GM12878 (cell line): ENCODE measurements at places on chromosomes 16 and 17. TPM values are rescaled to one million over a fixed set of nuclear protein-coding genes. Genes with fewer than 3 reads are reported as not detected.

The TPSG1 gene
- not detected in 2 replicates for total RNA-seq

DNA sequence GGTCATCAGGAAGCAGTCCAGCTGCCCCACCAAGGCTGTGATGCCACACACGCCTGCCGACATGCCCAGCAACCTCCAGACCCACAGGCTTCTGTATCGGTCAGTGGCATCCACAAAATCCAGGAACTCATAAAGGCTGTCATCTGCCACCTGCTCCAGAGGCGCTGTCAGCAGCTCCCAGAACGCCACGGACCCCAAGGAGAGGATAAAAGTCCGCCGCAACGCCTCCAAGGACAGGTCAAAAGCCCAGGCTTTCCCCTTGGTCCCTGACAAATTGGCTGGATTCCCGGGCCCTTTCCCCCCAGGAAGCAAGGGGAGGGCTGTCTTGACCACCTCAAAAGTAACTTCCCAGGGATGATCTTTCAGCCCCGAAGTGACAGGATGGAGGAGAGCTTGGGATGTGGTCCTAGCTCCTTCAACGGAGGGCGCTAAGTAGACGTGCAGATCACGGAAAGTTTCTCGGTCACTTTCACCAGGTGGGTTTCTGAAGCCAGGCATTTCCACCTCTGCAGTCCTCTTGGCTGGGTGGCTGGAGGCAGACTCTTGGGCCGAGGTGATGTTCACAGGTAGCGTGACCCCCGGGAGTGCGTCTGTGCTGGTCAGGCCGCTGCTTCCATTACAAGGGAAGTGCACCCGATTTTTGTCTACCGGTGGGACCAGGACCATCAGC is 854 bp downstream of the MFSD6L start:
- no peak overlapping the region for H3K4me3 ChIP-seq
- no peak for DNase-seq
- no peaks in the 10 kb centered on the region for H3K27me3 ChIP-seq
- no peaks in the 10 kb centered on the region for H3K4me1 ChIP-seq
- no peak overlapping the region for H3K27ac ChIP-seq

GRCh38 chr17:76642032-76642561 is 1.5 kb downstream of the ST6GALNAC1 start:
- no peak overlapping the region for H3K27ac ChIP-seq
- no peaks in the 10 kb centered on the region for H3K36me3 ChIP-seq
- H3K4me3 ChIP-seq = no peak overlapping the region
- DNase-seq = no peak
- H3K4me1 ChIP-seq = no peaks in the 10 kb centered on the region

The ASIC2 gene
- total RNA-seq = not detected in 2 replicates

GRCh38 chr16:13634959-13635358 is 285.0 kb upstream of the ERCC4 start:
- no peaks in the 10 kb centered on the region for H3K27me3 ChIP-seq
- DNase-seq = no peak
- H3K36me3 ChIP-seq = no peaks in the 10 kb centered on the region
- no peak overlapping the region for H3K4me3 ChIP-seq
- no peaks in the 10 kb centered on the region for H3K4me1 ChIP-seq

- no peaks in the 10 kb centered on the region for H3K4me1 ChIP-seq
- H3K27me3 ChIP-seq = no peaks in the 10 kb centered on the region
- DNase-seq = no peak
- H3K27ac ChIP-seq = no peak overlapping the region
- H3K4me3 ChIP-seq = no peak overlapping the region
- no peaks in the 10 kb centered on the region for H3K36me3 ChIP-seq
These were observed 38.3 kb upstream of the ACSM2B start for GRCh38 chr16:20614186-20615141.

- no peak overlapping the region for H3K27ac ChIP-seq
- H3K4me1 ChIP-seq = no peaks in the 10 kb centered on the region
- H3K36me3 ChIP-seq = no peaks in the 10 kb centered on the region
- peak overlapping the region; percentile 61; the same call in 1 of the 2 replicates for H3K4me3 ChIP-seq
These were observed 21.6 kb upstream of the ADCY7 start for GRCh38 chr16:50244504-50245416.

- no peak overlapping the region for H3K27ac ChIP-seq
- DNase-seq = no peak
- no peaks in the 10 kb centered on the region for H3K27me3 ChIP-seq
- H3K4me1 ChIP-seq = no peaks in the 10 kb centered on the region
- H3K36me3 ChIP-seq = no peaks in the 10 kb centered on the region
These were observed 132.3 kb downstream of the BANP start for GRCh38 chr16:88083582-88083981.

GRCh38 chr16:73794994-73795393 is 501.6 kb upstream of the PSMD7 start:
- no peaks in the 10 kb centered on the region for H3K4me1 ChIP-seq
- H3K4me3 ChIP-seq = no peak overlapping the region
- no peak for DNase-seq
- H3K36me3 ChIP-seq = no peaks in the 10 kb centered on the region
- H3K27me3 ChIP-seq = no peaks in the 10 kb centered on the region

DNA sequence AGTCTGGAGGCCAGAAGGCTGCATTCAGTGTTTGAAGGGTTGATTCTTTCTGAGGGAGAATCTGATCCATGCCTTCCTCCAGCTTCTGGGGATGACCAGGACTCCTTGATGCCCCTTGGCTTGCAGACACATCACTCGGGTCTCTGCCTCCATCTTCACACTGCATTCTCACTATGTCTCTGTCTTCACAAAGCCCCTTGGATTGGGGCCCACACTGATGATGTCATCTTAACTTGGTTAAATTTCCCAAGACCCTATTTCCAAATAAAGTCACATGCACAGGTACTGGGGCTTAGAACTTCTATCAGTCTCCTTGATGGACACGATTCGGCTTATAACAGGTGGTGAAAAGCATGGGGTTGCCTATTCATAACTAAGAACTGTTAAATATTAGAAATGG is 112.1 kb upstream of the MYOCD start:
- DNase-seq = no peak
- H3K4me1 ChIP-seq = no peaks in the 10 kb centered on the region
- no peak overlapping the region for H3K4me3 ChIP-seq
- no peaks in the 10 kb centered on the region for H3K27me3 ChIP-seq

GRCh38 chr16:25568991-25569390 is 122.8 kb upstream of the HS3ST4 start:
- H3K4me3 ChIP-seq = no peak overlapping the region
- DNase-seq = no peak
- no peak overlapping the region for H3K27ac ChIP-seq

DNA sequence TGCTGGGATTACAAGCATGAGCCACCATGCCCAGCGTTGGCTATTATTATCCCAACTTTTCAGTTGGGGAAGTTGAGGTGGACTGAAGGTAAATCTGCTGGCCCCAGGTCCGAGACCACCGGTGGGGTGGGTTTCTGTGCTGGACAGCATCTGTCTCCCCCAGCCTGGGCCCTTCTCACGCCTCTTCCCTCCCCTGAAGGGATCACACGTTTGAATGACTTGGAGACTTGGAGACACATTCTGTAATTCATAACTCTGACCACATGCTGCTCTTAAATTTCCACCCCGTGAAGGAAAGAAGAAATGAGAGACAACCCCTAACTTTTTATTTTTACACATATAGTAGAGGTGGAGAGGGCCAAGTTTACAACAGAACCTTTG is 109.8 kb downstream of the MSI2 start:
- peaks cover 52% of the 10 kb centered on the region for H3K4me1 ChIP-seq
- no peaks in the 10 kb centered on the region for H3K36me3 ChIP-seq
- no peak for DNase-seq
- peak overlapping the region; percentile 45 for H3K27ac ChIP-seq
- no peak overlapping the region for H3K4me3 ChIP-seq

The ZNF276 gene
- 18.5 and 22.3 TPM in 2 replicates for total RNA-seq

DNA sequence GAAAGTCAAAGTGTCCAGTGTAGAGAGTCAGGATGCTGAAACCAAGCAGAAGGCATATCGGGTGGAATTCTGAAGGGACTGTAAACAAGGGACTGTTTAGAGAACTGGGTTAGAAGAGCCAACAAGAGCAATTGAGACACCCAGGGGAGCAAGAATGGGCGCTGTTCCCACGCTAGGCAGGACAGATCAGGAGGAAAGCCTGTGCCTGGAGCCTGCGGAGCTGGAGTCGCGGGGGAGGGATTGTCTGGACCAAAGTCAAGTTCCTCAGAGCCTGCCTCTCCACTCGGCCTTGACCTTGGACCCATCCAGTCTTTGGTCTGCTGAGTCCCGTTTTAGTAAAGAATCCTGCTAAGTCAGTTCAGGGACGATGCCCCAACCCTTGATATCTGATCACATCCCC is 14.7 kb upstream of the KLHL36 start:
- H3K4me3 ChIP-seq = no peak overlapping the region
- DNase-seq = no peak
- H3K27ac ChIP-seq = no peak overlapping the region
- H3K4me1 ChIP-seq = peaks cover 32% of the 10 kb centered on the region
- H3K27me3 ChIP-seq = no peaks in the 10 kb centered on the region

The ITGB4 gene
- 1.6 and 1.9 TPM in 2 replicates for total RNA-seq

- H3K27me3 ChIP-seq = no peaks in the 10 kb centered on the region
- no peak overlapping the region for H3K27ac ChIP-seq
- no peak for DNase-seq
- H3K4me1 ChIP-seq = peaks cover 11% of the 10 kb centered on the region
These were observed 51.0 kb downstream of the CCDC182 start for GRCh38 chr17:57694051-57694450.

The SLFN13 gene
- total RNA-seq = 51.5 and 64.4 TPM in 2 replicates

- no peaks in the 10 kb centered on the region for H3K27me3 ChIP-seq
- no peak overlapping the region for H3K4me3 ChIP-seq
- no peak overlapping the region for H3K27ac ChIP-seq
- no peak for DNase-seq
These were observed 5.7 kb upstream of the SDR42E1 start for GRCh38 chr16:82016964-82017363.

GRCh38 chr16:87415441-87415840 is 23.3 kb downstream of the MAP1LC3B start:
- DNase-seq = no peak
- no peaks in the 10 kb centered on the region for H3K36me3 ChIP-seq
- H3K27me3 ChIP-seq = no peaks in the 10 kb centered on the region
- H3K4me1 ChIP-seq = no peaks in the 10 kb centered on the region
- H3K27ac ChIP-seq = no peak overlapping the region

The GEMIN4 gene
- 47.7 and 49.1 TPM in 2 replicates for total RNA-seq

The COX6A2 gene
- total RNA-seq = not detected in 2 replicates

DNA sequence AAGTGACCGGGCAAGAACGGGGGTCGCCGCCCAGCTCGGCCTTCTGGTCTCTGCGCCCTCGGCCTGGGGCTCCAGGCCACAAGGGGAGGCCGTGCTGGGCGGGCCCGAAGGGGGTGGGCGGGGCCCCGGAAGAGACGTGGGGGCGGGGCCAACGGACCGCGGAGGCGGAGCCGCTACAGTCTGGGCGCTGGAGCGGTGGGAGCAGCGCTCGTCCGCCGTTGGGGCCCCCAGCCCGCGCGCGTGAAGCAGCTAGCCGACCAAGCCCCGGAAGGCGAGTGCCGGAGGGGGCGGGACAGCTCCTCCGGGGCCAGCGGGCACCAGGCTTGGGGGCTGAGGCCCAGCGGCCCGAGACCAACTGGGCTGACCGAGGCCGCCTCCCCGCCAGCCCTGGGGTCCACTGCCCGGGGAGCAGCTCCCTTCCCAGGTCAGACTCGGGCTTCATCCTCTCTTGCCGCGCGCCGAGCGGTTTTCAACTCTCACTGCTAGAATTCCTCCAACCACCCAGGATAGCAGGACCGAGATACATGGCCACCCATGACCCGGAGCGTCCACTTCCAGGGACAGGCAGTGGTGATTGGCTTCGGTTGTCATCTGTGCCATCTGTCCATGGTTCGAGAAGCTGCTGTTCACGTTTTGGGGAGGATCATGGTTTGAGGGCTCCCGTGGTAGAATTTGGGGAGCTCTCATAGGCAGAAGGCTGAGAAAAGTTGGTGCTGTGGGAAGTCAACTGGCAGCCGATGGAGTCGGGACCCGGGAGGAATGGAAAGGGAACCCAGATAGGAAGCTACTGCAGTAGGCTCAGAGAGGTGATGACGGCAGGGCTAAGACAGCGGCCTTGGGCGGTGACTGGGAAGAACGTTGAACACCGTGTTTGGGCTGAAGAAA is 44.6 kb upstream of the LCMT1 start:
- peak overlapping the region; percentile 69 for H3K4me3 ChIP-seq
- peaks cover 2% of the 10 kb centered on the region; the same call in 1 of the 2 replicates for H3K27me3 ChIP-seq
- no peaks in the 10 kb centered on the region for H3K36me3 ChIP-seq
- H3K27ac ChIP-seq = peak overlapping the region; percentile 58

The DLG4 gene
- total RNA-seq = 3.1 and 4.2 TPM in 2 replicates

The ABCC11 gene
- total RNA-seq = not detected in 2 replicates

The CASKIN1 gene
- total RNA-seq = 0.33 and 0.53 TPM in 2 replicates

The ESRP2 gene
- 0.08 and 0.29 TPM in 2 replicates for total RNA-seq

DNA sequence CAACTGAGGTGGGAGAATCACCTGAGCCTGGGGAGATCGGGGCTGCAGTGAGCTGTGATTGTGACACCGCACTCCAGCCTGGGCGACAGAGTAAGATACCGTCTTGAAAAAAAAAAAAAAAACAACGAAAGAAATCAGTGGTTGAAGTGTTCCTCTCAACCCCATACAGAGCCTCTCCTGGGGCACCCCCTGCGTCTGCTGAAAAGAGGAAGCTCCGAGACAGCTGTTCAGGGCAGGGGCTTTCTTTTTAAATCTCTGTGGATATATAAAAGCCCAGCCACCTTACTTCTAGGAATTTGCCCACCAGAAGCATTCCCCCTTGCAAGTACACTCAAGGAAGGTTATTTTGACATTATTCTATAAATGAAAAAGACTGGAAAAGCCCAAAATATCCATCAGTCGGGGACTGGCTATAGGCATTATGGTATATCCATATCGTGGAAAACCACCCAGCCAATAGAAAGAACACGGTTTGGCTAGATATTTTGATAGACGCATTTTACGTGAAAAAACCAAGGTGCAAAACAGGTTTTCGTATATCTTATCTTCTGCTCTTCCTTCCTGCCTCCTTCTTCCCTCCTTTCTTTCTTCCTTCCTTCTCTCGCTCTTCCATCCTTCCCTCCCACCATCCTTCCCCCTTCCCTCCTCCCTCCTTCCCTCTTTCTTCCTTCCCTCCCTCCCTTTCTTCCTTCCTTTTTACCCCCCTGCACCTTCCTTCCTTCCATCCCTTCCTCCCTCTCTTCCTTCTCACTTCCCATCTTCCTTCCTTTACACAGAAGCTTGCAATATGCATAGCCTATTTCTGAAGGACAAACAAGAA is 9.2 kb upstream of the CCL22 start:
- peak; percentile 44 for DNase-seq
- H3K4me1 ChIP-seq = peaks cover 27% of the 10 kb centered on the region
- H3K27me3 ChIP-seq = no peaks in the 10 kb centered on the region
- no peaks in the 10 kb centered on the region for H3K36me3 ChIP-seq
- no peak overlapping the region for H3K27ac ChIP-seq

GRCh38 chr17:80441598-80442322 is 26.8 kb downstream of the ENDOV start:
- H3K27me3 ChIP-seq = no peaks in the 10 kb centered on the region
- H3K36me3 ChIP-seq = no peaks in the 10 kb centered on the region
- H3K27ac ChIP-seq = no peak overlapping the region
- no peak overlapping the region for H3K4me3 ChIP-seq
- DNase-seq = no peak
- no peaks in the 10 kb centered on the region for H3K4me1 ChIP-seq

- H3K36me3 ChIP-seq = no peaks in the 10 kb centered on the region
- no peaks in the 10 kb centered on the region for H3K27me3 ChIP-seq
- peaks cover 10% of the 10 kb centered on the region for H3K4me1 ChIP-seq
- H3K27ac ChIP-seq = no peak overlapping the region
- DNase-seq = no peak
- no peak overlapping the region for H3K4me3 ChIP-seq
These were observed 20.3 kb upstream of the HAS3 start for GRCh38 chr16:69085032-69085695.

The ZPBP2 gene
- 0.67 and 0.77 TPM in 2 replicates for total RNA-seq

The KRTAP3-1 gene
- total RNA-seq = not detected in 2 replicates

The CA4 gene
- not detected in 2 replicates for total RNA-seq

- H3K27me3 ChIP-seq = no peaks in the 10 kb centered on the region
- H3K27ac ChIP-seq = peak overlapping the region; percentile 90
- H3K4me1 ChIP-seq = peaks cover 45% of the 10 kb centered on the region
- H3K36me3 ChIP-seq = no peaks in the 10 kb centered on the region
- H3K4me3 ChIP-seq = no peak overlapping the region
- DNase-seq = peak; percentile 83
These were observed 17.3 kb upstream of the SPN start for GRCh38 chr16:29645694-29646187.
